Vagina (tissue), 2 donors: ENCODE measurements at places on chromosomes 12 and 14. TPM values are rescaled to one million over a fixed set of nuclear protein-coding genes. Genes with fewer than 3 reads are reported as not detected.

- no peaks in the 10 kb centered on the region for H3K27me3 ChIP-seq
- H3K4me3 ChIP-seq: no peak overlapping the region
These were observed 3.7 kb downstream of the ANO6 start for GRCh38 chr12:45219621-45220020.

Gene CBLN3
- total RNA-seq: 1.7 TPM

- no peak for DNase-seq
- H3K27me3 ChIP-seq: no peaks in the 10 kb centered on the region
- no peak overlapping the region for H3K4me3 ChIP-seq
- no peaks in the 10 kb centered on the region for H3K4me1 ChIP-seq
- no peaks in the 10 kb centered on the region for H3K36me3 ChIP-seq
- H3K27ac ChIP-seq: no peak overlapping the region
These were observed 15.4 kb upstream of the MGST1 start for GRCh38 chr12:16331998-16332397.

- H3K4me3 ChIP-seq: no peak overlapping the region
- H3K4me1 ChIP-seq: peaks cover 29% of the 10 kb centered on the region
- H3K27me3 ChIP-seq: no peaks in the 10 kb centered on the region
- peak overlapping the region; percentile 71 for H3K27ac ChIP-seq
- no peaks in the 10 kb centered on the region for H3K36me3 ChIP-seq
- no peak for DNase-seq
These were observed 57.4 kb upstream of the KCNJ8 start for GRCh38 chr12:21831791-21832344.

GRCh38 chr12:27957366-27957765 is 15.2 kb downstream of the PTHLH start:
- H3K4me1 ChIP-seq: no peaks in the 10 kb centered on the region
- H3K27ac ChIP-seq: no peak overlapping the region
- no peak overlapping the region for H3K4me3 ChIP-seq
- no peaks in the 10 kb centered on the region for H3K27me3 ChIP-seq
- H3K36me3 ChIP-seq: no peaks in the 10 kb centered on the region

DNA sequence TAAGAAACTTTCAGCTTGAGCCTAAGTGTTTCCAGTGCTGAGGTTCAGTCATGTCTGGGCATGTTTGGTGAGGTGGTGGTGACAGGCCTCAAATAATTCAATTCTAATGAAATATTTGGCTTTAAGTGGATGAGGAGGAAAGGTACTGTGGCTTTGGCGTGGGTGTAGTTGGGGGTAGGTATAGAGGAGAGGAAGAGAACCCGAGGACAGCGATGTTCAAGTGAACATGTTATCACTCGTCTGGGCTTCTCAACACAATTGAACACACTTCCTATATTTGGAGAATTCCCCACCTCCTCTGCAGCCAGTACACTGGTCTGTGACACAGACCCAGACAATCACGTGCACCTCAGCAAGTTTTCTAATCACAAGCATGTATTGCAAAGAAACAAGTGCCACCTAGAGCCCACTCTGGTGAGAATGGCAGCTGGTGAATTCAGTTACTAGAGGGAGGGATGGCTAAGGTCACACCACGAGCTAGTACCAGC is 53.0 kb downstream of the IFNG-AS1 start:
- no peak overlapping the region for H3K27ac ChIP-seq
- no peaks in the 10 kb centered on the region for H3K36me3 ChIP-seq

DNA sequence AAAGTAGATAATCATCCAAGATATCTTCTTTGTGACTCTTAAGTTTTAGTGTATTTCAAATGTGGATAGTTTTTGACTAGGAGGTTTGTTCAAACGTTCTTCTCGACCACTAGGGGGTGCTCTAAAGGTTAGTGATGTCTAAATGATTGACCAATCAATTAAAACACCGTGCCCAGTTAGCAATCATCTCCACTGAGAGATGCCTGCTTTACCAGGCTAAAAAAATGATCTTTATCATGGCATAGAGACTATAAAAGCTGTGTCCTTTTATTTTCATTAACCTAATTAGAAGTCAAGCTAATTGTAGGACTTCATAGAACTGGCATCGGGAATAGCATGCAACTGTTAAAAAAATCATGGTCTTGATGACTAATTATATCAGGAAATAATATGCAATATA is 153.9 kb downstream of the PRKCH start:
- peak overlapping the region; percentile 88 for H3K27ac ChIP-seq
- peaks cover 70% of the 10 kb centered on the region for H3K4me1 ChIP-seq
- DNase-seq: no peak
- H3K27me3 ChIP-seq: no peaks in the 10 kb centered on the region

Gene GOLGA5
- 30.0 TPM for total RNA-seq

DNA sequence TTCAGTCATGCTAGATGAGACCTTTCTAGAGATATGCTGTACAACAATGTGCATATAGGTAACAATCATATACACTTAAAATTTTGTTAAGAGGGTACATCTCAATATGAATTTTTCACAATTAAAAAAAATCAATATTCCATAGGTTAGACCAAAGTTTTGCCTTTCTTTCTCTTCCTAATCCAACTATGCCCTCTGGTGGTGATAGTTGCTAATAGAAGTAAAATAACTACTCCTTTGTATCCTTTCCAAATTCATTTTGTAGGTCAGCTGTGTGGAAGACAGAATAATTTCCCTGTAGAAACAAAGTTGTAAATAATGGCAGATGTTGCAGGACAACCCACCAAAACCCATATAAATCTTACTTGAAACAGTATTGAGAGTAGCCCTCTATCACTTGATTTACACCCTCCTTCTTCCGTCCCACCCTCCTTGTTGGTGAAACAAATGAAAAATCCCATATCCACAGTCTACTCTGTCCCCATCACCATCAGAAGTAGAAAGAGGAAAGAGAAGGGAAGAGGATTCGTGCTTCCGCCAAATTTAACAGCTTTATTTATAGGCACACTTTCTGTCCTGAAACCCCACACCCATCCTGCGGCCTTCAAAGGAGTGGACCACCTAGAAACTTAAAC is 34.2 kb upstream of the KICS2 start:
- no peak for DNase-seq
- H3K27ac ChIP-seq: no peak overlapping the region
- no peaks in the 10 kb centered on the region for H3K27me3 ChIP-seq
- H3K4me1 ChIP-seq: no peaks in the 10 kb centered on the region
- H3K36me3 ChIP-seq: no peaks in the 10 kb centered on the region

Gene PRH2
- not detected for total RNA-seq

DNA sequence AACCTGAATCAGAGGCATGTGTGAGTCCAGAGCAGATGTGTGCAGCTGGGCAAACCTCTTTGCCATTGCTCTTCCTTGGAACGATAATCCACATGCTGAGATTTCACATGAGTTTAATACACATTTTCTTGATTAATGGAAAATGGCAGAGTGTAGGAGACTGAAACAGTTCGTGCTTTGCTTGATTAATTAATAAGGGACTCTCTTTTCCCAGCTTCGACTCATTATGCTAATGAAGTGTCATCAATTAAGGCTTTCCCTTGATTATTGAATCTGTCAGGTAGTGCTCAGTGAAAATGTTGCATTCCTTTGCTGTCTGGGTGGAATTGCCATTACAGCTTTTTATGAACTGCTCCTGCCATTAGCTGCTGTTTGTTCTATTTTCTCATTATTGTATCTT is 487.7 kb upstream of the NOVA1 start:
- H3K36me3 ChIP-seq: no peaks in the 10 kb centered on the region
- H3K27ac ChIP-seq: no peak overlapping the region
- no peaks in the 10 kb centered on the region for H3K4me1 ChIP-seq

- no peaks in the 10 kb centered on the region for H3K36me3 ChIP-seq
- peaks cover 10% of the 10 kb centered on the region for H3K4me1 ChIP-seq
- H3K27me3 ChIP-seq: no peaks in the 10 kb centered on the region
- no peak overlapping the region for H3K27ac ChIP-seq
These were observed 113.3 kb upstream of the SOX5 start for GRCh38 chr12:24062642-24063245.

Gene TSPAN8
- 2.9 TPM for total RNA-seq

Gene PZP
- total RNA-seq: not detected

GRCh38 chr12:66279123-66279712 is 23.1 kb upstream of the HELB start:
- H3K4me1 ChIP-seq: no peaks in the 10 kb centered on the region
- no peak overlapping the region for H3K4me3 ChIP-seq
- H3K36me3 ChIP-seq: no peaks in the 10 kb centered on the region
- H3K27ac ChIP-seq: no peak overlapping the region
- DNase-seq: no peak

GRCh38 chr12:132673288-132674179 is 13.6 kb downstream of the POLE start:
- H3K36me3 ChIP-seq: no peaks in the 10 kb centered on the region
- no peaks in the 10 kb centered on the region for H3K4me1 ChIP-seq
- H3K27ac ChIP-seq: no peak overlapping the region
- no peak overlapping the region for H3K4me3 ChIP-seq
- no peaks in the 10 kb centered on the region for H3K27me3 ChIP-seq
- no peak for DNase-seq

- peak overlapping the region; percentile 87 for H3K27ac ChIP-seq
- peaks cover 2% of the 10 kb centered on the region for H3K36me3 ChIP-seq
- H3K4me3 ChIP-seq: peak overlapping the region; percentile 96
- no peaks in the 10 kb centered on the region for H3K27me3 ChIP-seq
These were observed 2.0 kb upstream of the GAPDH start for GRCh38 chr12:6532051-6532926.

DNA sequence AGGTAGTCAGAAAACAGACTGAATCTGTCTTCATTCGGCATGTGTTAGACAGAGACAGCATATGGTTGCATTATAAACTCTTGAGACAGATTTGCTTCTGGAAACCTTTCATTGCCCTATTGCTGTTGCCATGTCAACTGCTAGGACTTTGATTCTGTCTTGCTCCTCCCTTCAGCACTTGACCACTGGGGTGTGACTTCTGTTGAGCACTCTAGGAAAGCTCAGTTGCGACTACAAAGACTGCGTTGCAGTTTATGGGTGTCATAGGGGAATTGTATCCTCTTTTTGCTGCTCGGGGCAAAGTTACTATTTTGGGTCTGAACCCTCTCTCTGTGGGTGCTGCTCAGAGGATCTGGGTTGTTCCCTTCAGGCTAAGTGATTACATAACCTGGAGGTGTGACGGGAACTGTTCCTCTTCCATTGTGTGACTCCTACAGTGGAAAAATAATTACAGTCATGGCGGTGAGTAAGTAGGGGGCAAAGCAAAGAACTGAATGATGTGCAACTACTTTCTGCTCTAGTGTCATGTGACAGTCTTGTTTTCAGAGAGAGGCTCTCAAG is 44.3 kb upstream of the TRIM9 start:
- H3K27me3 ChIP-seq: no peaks in the 10 kb centered on the region
- H3K36me3 ChIP-seq: no peaks in the 10 kb centered on the region
- H3K27ac ChIP-seq: no peak overlapping the region
- H3K4me3 ChIP-seq: no peak overlapping the region

- no peak overlapping the region for H3K27ac ChIP-seq
- H3K36me3 ChIP-seq: no peaks in the 10 kb centered on the region
- DNase-seq: no peak
- H3K4me3 ChIP-seq: no peak overlapping the region
- no peaks in the 10 kb centered on the region for H3K27me3 ChIP-seq
These were observed 113.0 kb upstream of the RAP1B start for GRCh38 chr12:68497702-68498101.

Gene VWF
- 334 TPM for total RNA-seq

Gene LRRC43
- total RNA-seq: not detected

DNA sequence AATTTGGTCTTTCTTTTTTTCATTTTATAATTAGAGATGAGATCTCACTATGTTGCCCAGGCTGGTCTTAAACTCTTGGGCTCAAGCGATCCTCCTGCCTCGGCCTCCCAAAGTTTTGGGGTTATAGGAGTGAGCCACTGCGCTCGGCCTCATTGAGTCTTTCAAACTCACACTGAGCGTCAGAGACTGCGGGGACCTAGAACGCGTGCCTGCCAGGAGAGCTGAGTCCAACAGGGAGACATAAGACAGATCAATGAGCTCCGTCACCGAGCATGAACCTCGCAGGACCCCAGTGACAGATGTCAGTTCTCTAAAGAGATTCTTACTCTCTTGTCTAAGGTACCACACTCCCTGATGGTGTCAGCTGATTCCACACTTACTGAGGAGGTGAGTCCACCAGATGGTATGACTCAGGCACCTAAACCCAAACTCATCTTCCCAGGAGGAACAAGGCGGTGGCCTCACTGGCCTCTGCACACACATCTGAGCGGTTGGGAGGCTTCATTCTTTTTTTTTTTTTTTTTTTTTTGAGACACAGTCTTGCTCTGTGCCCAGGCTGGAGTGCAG is 58.9 kb downstream of the CCDC88C start:
- no peak overlapping the region for H3K27ac ChIP-seq
- H3K27me3 ChIP-seq: no peaks in the 10 kb centered on the region
- H3K36me3 ChIP-seq: no peaks in the 10 kb centered on the region
- peaks cover 13% of the 10 kb centered on the region for H3K4me1 ChIP-seq
- H3K4me3 ChIP-seq: no peak overlapping the region
- DNase-seq: no peak

Gene CCDC198
- not detected for total RNA-seq

GRCh38 chr12:123164222-123164621 is 13.3 kb upstream of the PITPNM2 start:
- no peak overlapping the region for H3K27ac ChIP-seq
- peaks cover 3% of the 10 kb centered on the region for H3K36me3 ChIP-seq
- H3K4me3 ChIP-seq: no peak overlapping the region
- no peak for DNase-seq

GRCh38 chr12:100643246-100643645 is 69.8 kb downstream of the GAS2L3 start:
- no peaks in the 10 kb centered on the region for H3K27me3 ChIP-seq
- no peaks in the 10 kb centered on the region for H3K36me3 ChIP-seq
- H3K4me3 ChIP-seq: no peak overlapping the region
- DNase-seq: no peak
